Activated T-cell treated with anti-CD3 and anti-CD28 coated beads for 1 hour (primary cell): ENCODE measurements at places on chromosomes 7 and 10.

DNA sequence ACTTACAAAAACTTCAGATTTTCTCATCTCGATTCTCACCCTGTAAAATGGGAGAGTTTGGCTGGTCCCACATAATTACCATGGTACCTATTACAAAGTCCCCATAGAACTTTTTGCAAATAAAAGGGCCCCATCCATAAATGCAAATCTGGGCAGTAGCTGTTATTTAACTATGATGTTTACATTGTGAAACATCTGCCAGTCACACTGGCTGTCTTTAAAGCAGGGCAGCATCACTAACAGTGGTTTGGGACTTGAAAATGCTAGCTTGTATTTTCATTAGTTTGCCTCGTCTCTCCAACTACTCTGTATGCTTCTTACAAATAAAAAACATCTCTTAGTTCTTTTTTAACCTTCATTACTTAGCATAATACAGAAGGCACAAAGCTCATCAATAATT lies 240.7 kb downstream of the FZD1 start:
- DNase-seq, result no peak

DNA sequence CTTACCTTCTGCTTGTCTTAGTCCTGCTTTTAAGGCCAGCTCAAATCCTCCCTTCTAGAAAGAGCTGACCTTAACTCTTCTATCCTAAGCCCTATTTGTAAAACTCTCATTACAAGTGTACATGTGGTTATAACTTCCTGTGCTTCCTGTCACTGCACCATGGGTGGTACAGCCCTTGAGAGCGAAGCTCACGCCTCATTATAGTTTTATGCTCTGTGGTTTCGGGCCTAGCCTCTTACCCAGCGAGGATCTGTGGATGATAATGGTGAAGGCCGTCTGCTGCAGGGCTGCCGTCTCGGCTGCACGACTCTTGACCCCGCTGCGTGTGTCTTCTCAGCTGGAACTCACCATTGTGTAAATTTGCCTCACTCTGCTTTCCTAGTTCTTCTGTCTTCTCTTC lies 74.6 kb downstream of the CUL1 start:
- peak; percentile 9 for DNase-seq

DNA sequence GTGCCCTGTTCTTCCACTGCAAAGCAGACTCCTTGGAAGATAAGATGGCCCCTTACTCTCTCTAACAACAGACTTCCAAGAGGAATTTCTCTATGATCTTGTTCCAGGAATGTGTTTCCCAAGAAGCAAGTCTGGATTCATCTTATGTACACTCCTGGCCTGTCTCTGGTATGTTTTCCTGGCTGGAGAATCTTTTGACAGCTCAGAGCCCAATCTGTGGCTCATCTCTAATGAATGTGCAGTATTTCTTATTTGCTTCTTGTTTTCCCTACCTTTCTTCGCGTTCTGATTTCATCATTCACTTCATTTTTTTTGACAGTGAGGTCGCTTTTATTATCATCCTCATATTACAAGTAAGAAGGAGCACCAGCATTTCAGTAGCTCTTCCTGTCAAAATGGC lies 53.0 kb upstream of the PITRM1 start:
- DNase-seq, result no peak

GRCh38 chr7:106289848-106290247 lies 5.1 kb upstream of the NAMPT start:
- no peak for DNase-seq

DNA sequence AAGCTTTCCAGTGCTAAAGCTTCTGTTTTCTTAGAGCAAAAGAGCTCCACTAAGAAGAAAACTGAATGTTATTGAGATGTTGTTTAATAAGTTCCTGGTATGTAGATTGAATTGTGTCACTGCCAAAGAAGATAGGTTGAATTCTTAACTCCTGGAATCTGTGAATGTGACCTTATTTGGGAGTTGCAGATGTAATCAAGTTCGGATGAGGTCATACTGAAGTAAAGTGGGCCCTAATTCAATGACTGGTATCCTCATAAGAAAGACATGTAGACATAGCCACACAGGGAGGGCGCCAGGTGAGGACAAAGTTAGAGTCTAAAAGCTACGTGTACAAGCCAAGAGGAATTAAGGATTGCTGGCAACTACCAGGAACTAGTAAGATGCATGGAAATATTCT lies 732.1 kb upstream of the C7orf33 start:
- DNase-seq, result no peak

GRCh38 chr7:141272417-141272816 lies 198.6 kb downstream of the TMEM178B start:
- DNase-seq, result no peak

DNA sequence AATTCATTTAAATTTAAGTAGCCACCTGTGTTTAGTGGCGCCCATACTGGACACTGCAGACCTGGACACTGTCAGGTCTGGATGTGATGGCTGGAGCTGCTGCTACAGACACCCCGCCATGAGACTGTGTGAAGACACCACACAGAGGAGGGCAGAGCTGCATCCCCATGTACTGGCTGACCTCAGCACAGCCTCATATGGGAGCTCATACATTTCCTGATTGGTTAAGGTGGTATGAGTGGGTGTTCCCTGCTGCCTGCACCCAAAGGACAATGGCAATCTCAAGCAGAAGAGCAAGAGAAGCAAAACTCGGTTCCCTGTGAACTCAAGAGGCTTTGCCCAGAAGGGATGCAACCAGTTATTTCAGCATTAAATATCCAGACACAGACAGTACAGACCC lies 60.0 kb downstream of the DLG5 start:
- DNase-seq, result no peak

GRCh38 chr7:87982116-87982515 lies 48.1 kb downstream of the ADAM22 start:
- DNase-seq, result no peak

- DNase-seq, result no peak
Observed at GRCh38 chr7:78161781-78162180, 363.2 kb downstream of the PHTF2 start.

DNA sequence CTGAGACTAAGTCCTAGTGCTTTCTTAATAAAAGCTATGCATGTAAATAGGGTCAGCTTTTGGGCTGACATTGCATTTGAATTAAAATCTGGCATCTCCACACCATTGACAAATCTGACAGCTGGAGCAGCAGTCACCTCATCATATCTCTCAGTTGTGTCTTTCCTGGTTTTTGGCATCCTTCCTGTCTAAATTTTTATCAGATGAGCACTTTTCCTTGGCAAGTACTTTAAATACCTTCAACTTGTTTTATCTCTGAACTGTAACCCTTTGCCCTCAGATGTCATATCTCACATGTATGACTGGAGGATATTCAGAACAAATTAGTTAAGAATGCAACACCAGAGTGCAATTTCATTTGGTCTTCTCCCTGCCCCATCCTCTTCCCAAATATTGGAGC lies 1066.2 kb downstream of the LRMDA start:
- no peak for DNase-seq
